Cortex of kidney (tissue), 1 donor: ENCODE measurements at places on chromosomes 1 and 21.

GRCh38 chr1:9454494-9455066 lies 84.7 kb upstream of the SLC25A33 start:
- DNase-seq, result no peak

GRCh38 chr1:160741092-160741501 lies 2.0 kb downstream of the SLAMF7 start:
- no peak for DNase-seq

GRCh38 chr21:41931041-41931451 lies 22.8 kb downstream of the C2CD2 start:
- DNase-seq, result no peak

- DNase-seq, result no peak
Measured at GRCh38 chr1:192707978-192708547, 72.1 kb downstream of the RGS13 start.

- no peak for DNase-seq
Measured at GRCh38 chr21:35783721-35784120, 276.6 kb downstream of the SETD4 start.

DNA sequence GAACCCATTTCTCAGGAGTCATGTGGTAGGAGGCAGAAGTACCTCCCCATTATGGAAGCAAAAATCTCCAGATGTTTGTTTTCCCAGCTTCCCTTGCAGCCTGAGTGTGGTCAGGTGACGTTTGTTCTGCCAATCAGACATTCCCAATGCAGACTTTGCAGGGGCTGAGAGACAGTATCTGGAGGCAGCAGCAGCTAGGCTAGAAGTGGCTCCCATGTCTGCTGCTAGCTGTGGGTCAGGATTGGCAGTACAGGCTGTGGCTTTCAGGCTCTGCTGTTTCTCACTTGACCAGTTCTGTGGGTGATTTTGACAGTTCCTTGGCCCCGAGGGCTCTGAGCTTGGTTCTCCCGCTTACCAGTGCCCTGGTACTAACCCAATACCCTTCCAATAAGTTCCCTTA lies 58.6 kb upstream of the NBPF3 start:
- DNase-seq, result no peak

GRCh38 chr21:46210378-46211136 lies 18.0 kb downstream of the LSS start:
- DNase-seq, result no peak

DNA sequence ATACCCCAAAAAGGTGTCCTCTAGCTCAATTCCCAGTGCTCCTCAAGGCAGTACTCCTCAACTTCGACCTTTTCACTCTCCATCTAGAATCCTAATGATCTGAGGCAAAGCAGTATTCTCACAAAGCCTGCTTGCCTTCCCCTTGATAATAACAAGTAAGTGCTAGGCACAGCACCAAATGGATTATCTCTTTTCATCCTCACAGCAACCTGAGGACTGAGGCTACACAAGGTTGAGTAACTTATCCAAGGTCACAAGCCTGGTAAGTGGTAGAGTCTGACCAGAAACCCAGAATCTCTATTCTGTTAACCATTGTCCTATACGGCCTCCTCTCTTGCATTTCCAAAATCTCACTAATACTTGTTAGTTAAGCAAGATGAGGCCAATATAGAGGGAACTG lies 5.1 kb downstream of the SYDE2 start:
- no peak for DNase-seq

DNA sequence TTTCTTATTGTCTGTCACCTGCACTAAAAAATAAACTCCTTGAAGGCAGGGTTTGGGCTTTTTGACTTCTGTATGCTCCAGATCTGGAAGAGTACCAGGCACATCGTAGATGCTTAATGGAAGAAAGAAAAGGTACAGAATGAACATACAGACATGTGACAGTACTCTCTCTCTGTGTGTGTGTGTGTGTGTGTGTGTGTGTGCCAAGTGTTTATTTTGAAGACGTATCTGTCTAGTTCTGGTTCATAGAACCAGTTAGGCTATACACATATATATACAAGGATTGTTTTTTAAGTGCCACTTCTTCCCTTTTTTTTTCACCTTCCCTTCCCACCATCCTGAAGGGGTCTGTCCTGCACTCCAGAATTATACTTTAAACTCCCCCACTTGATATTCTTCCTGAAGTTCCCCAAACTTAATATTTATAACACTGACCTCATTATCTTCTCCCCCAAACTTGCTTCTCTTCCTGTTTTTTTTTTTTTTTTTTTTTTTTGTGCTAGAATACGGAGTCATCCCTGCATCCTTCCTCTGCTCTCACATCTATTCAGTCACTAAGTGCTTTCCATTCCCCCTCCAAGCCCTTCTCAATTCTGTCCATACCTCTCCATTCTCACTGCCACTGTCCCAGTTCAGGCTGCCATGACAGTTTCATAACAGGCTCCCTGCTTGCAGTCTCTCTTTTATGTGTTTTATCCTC lies 5.4 kb upstream of the KCNA3 start:
- DNase-seq, result no peak

GRCh38 chr1:169644297-169644696 lies 14.4 kb upstream of the SELP start:
- DNase-seq, result no peak

- no peak for DNase-seq
Measured at GRCh38 chr21:44403106-44404020, 49.9 kb downstream of the TRPM2 start.

- DNase-seq, result no peak
Measured at GRCh38 chr21:22703521-22703920, 1705.3 kb downstream of the NCAM2 start.

GRCh38 chr1:154478013-154478412 lies 24.0 kb upstream of the TDRD10 start:
- no peak for DNase-seq
